NCI-H1048 (cell line): ENCODE measurements at places on chromosomes 11 and 22.

DNA sequence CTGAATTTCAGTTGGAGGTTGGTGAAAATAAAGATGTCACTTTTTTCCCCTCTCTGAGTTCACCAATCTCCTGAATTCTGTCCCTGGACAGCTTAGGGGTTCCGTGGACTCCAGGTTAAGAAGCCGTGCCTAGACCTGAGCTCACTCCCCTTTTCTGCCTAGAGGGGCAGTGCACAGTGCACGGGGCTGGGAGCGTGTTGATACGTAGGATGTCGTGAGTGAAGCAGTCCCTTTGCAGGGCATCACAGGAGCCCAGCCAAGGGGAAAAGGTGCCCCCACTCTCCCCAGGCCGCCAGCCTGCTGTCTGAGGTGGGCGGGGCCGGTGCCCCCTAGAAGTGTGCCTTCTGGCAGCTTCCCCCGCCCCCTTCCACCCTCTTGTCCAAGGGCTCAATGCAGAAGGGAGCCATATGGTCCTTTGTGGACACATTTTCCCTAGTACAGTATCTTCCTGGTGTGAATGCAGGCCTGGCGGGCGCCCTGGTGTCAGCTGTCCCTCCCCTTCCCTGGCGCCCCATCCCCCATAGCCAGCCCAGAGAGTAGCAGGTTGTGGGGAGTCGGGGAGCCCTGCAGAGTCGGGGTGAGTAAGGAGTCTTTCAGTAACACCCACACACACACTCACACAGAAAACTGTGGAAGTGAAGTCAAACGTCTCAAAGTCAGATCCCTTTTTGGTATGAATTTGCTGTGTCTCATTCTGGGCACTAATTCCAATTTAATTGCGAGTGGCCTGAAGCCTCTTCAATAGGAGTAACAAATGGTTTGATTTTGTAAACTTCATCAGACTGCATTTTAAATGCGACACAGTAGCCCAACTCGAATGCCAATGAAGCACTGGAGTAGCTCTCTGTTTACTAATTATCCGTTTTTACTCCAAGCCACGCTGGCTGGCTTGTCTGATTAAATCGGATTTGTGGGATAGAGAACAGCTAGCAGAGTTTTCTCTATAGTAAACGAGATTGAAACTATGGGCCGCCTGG, 67.5 kb upstream of the NNMT start:
- no peak for DNase-seq

DNA sequence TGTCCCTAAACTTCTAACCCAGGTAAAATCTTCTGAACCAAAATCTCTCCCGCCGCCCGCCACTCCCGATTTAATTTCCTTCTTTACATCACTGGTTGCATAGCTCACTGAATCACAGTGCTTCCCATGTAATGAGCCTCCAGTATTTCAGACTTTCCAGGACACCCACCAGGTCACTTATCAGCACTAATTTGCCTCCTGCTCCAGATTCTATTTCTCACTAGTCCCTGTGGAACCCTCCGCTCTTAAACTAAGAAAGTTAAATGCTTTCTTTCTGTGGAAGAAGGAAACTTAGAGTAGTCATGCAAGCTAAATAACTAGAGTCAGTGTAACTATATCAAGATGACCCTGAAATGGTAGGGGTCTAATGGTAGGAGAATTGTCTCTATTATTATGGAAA, 106.6 kb upstream of the OPCML start:
- no peak for DNase-seq

- DNase-seq: no peak
Observed at GRCh38 chr11:90606721-90607120, 383.9 kb upstream of the CHORDC1 start.

- DNase-seq: no peak
Observed at GRCh38 chr11:115499241-115499799, 4.9 kb downstream of the CADM1 start.

- no peak for DNase-seq
Observed at GRCh38 chr22:43883012-43883661, 8.7 kb downstream of the PNPLA5 start.

DNA sequence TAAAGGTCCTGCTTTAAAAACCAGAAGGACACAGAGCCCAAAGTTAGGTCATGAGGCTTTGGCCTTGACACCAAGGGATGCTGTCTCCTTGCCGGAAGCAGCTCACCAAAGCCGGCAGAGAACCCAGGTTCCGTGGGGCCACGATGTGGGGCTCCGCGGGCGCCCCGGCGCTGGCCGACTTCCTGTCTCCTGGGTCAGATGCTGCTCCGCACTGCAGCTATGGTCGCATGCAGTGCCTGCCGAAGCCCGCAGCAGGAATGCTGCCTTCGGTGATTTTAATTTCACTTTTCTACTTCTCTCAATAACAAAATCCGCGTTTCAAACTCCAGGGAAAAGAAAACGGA, 454 bp upstream of the OTUB1 start:
- no peak for DNase-seq

- DNase-seq: no peak
Observed at GRCh38 chr11:111707039-111707690, 59.0 kb downstream of the PPP2R1B start.

- DNase-seq: no peak
Observed at GRCh38 chr11:88353386-88353785, 15.8 kb upstream of the CTSC start.

- no peak for DNase-seq
Observed at GRCh38 chr22:49585461-49586243, 242.0 kb downstream of the BRD1 start.

DNA sequence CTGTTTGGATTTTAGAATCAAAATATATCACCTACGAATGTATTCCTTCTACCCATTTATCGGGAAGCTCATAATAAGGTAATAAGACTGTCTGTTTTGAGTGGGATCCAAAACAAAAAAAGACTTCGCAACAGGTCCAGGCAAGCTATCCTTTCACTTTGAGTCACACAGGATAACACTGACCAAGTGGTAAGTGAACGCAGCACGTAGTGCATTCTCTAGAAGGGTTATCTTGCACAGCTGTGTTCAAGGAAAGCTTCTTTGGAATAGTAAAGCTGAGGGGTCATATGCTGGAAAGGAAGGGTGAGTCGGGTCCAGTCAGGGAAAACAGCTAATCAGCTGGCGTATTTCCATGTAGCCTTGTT, 22.3 kb upstream of the NRGN start:
- DNase-seq: no peak

DNA sequence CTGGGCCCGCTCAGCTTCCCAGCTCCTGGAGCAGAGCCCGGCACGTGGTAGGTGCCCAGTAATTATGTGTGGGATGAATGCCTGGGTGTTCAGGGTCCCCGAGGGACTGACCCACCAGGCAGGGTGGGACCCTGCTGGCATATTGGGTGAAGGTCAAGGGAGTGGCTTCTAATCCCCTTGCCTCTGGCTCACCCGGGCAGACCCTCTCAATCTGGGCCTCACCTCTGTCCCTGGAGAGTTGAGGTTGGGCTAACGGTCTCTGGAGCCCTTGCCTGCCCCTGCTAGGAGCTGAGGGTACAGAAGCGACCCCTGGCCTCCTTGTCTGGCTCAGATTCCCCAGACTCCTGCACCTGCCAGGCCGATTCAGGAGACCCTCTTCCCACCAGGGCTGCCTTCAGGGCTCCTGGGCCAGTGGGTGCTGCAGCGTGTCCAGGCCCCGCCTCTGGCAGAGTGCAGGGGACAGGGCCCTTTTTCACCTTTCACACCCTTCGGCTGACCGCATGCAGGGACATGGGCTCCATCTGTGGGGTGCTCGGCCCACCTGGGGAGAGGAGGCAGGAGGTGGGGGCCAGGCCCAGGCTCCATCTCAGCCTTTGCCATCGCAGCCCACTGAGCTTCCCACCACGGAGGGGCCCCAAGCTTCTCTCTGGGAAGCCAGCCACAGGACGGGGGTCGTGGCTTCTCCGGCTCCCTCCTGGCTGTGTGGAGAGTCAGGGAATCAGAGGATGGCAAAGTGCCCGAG, 3.8 kb upstream of the CTSD start:
- DNase-seq: no peak

DNA sequence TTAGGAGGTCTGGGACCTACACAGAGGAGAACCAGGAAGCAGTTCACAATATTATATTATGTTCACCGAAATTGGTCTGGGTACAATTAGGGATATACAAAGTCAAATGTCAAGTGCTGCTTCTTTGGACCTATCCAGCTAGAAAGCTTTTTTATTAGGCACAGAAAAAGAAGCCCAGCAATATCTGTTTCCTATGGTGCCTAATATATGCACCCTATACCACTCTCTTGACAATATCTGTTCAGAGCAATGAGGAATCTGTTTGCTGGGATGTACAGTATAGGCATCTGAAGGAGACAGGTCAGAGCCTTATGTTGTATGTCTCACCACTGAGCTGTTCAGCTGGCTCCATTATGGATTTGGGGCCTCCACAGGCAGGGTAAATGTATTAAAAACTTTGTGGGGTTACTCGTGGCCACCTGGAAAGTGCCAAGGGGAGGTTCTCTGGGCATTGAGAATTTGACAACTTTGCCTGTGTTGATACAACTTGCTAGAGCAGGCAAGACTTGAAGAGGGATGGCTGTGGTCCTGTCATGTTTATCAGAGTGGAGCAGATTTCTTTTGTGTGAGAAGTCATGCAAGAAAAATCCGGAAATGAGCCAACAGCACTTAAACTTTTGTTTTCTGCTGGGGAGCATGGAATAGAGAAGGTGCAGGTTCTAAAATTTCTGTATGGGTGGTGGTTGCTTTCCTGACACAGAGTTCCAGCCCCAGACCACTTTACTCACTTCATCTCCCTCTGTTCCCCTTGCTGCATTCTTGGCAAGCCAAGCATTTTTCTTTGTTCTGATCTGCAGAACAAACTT, 10.1 kb downstream of the STIM1 start:
- no peak for DNase-seq

DNA sequence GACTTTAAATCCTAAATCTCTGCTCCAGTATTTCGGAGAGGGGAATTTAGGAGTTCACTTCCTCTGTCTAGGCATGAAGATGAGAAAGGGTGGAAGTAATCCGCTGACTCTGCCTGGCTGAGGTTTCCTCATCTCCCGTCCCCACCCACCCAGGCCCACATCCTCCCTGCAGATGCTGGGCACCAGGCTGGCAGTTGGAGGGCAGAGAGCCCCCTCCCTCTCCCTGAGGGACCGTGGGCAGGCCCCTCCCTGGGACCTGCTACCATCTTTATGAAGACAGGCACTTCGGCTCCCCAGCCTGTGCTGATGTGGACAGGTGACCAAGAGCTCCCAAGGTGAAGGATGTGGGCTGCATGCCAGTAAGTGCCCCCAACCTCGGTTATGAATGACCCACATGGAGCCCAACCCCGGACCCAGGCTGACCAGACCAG, 6.7 kb downstream of the CASTOR1 start:
- DNase-seq: no peak

DNA sequence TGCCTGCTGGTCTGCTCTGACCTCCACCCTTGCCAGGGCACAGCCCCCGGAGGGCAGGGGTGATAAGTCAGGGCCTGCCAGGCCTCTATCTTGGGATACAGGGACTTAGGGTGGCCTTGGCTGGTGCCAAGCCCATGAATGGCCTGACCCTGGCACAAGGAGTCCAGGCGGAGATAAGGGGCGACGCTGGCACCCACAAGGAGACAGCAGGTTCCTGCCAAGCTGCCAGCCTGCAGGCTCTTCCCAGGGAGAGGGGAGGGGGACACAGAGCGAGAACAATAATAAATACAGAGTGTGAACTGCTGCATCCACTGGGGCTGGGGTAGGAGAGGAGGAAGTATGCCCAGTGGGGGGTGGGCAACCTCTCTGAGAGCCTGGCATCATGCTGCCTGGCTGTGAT, 978 bp downstream of the CSDC2 start:
- DNase-seq: no peak
